ENCODE measurements at places on chromosomes 1 and 21.

- DNase-seq: no peak
Observed at GRCh38 chr1:231679109-231679508, 52.5 kb downstream of the DISC1 start.

GRCh38 chr1:13628711-13629110, 45.1 kb downstream of the PDPN start:
- no peak for DNase-seq

- no peak for DNase-seq
Observed at GRCh38 chr1:51285055-51285454, 45.3 kb downstream of the TTC39A start.

- DNase-seq: no peak
Observed at GRCh38 chr1:167705250-167705649, 16.5 kb upstream of the MPZL1 start.

GRCh38 chr1:213054733-213055591, 3.9 kb downstream of the RPS6KC1 start:
- no peak for DNase-seq

- DNase-seq: no peak
Observed at GRCh38 chr1:206463137-206463536, 7.1 kb upstream of the IKBKE start.

DNA sequence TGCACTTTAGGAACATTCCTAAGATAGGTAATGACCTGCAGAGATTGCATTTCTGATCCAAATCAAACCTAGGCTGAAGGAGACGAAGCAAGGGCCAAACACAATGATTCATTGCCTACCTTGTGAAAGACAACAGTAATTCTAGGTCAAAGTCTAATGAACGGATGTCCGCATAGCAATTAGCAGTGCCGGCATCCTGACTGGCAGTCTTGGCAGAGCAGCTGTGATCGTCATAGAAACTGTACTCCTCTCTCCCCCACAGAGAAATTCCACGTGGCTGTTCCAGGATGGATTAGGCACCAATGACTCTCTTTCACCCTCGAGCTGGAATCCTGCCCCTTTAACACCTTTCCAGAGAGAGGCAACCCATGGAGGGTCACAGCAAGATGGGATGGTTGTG, 28.9 kb upstream of the VAV3 start:
- DNase-seq: no peak

GRCh38 chr1:198364471-198364870, 176.0 kb downstream of the ATP6V1G3 start:
- DNase-seq: no peak

- DNase-seq: no peak
Observed at GRCh38 chr1:69252696-69253095, 315.0 kb upstream of the LRRC7 start.

DNA sequence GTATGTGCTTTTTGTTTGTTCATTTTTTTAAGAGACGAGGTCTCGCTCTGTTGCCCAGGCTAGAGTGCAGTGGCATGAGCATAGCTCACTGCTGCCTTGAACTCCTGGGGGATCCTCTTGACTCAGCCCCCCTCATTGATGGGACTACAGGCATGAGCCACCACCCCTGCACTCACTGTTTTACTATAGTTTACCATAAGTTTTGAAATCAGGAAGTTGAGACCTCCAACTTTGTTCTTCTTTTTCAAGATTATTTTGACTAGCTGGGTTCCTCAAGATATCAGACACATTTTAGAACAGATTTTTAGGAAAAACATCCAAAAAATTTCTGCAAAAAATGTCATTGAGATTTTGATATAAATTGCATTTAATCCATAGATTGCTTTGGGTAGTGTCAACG, 120.4 kb upstream of the FGGY start:
- no peak for DNase-seq

- DNase-seq: no peak
Observed at GRCh38 chr1:76857973-76858372, 9.3 kb upstream of the ST6GALNAC5 start.

DNA sequence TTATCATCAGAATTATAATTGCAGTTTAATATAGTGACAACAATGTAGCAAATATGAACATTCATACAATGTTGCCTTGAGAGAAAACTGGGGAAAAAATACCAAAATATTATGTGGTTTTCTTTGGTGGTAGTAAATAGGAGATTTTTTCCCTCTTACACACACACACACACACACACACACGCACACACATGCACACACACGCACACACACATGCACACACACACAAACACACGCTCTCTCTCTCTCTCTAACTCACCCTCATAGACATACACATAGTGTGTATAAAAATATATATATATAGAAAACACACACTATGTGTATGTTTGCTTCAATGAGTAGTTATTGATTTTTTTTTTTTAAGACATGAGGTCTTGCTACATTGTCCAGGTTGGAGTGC, 211.6 kb downstream of the HHAT start:
- no peak for DNase-seq

- DNase-seq: no peak
Observed at GRCh38 chr1:164233149-164233548, 325.8 kb upstream of the PBX1 start.

GRCh38 chr1:173663159-173663558, 6.5 kb downstream of the ANKRD45 start:
- DNase-seq: no peak

DNA sequence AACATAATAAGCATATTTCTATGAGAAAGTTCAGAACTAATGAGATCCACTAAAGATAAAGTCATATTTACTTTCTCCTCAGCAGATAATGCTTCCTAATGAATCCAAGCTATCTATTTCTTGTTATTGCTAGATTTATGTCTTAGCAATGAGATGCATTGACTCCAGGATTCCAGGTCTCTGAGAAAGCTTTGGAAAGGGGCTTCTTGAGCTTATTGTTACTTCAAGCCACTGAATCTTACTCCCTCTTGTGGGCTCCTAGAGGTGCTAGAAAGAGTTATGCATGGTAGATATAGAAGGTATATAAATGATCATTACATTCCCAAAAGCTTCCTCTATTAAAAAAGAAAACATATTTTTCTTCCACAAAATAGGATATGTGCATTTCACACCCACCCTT, 246.4 kb upstream of the ADAMTS5 start:
- DNase-seq: no peak

DNA sequence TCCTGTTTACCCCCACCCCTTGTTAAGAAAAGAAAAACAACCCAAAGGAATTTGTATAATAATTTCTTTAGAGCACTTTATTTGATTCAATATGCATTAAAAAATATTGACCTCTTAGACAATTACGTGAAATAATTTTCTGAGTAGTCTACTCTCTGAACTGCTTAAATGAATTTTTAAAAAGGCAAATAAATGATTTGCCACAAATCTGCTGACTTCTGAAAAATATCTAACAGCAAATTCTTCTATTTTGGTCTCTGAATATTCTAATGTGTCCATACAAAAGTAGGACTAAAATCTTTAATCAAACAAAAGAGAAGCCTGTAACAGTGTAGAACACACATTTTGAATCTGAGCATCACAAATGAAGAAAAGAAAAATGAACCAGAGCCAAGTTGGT, 115.1 kb downstream of the TRIM33 start:
- DNase-seq: no peak

DNA sequence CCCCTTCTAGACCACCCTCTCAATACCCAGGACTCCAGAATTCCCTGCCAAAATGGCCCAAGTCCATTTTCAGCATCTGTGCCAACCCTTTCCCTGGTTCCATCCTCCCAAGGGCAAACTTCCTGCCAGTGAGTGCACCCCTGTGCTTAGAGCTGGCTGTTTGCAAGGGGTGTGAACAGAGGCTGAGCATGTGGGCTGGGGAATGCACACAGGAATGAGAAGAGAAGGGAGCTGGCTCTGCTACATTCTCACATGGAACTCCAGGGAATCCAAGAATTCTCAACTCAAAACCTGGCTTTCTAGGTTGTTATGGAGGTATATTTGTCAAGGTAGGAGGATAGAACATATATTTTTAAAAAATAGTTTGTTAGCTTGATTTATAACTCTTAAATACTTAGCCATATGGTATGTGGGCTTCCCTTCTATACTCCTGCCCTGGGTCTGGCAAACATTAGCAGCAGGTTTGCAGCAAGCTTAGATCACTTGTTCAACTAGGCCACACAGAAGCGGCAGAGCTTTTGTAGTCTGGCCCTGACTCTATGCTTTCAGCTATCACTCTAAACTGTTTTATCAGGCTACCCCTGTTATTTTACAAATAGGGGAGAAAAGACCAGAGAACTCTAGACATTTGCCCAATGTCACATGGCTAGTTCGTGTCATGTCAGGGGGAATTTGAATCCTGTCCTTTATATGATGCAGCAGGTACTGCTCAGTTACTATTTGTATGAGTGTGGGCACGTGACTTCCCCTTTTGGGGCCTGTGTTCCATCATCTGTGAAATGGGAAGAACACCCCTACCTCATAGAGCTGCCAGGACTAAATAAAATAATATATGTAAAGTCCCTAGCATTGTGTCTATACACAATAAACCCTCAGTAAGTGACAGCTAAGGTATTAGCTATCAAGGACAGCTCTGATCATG, 8.1 kb upstream of the STMN1 start:
- no peak for DNase-seq

- DNase-seq: no peak
Observed at GRCh38 chr1:234108921-234109320, 204.4 kb downstream of the SLC35F3 start.

DNA sequence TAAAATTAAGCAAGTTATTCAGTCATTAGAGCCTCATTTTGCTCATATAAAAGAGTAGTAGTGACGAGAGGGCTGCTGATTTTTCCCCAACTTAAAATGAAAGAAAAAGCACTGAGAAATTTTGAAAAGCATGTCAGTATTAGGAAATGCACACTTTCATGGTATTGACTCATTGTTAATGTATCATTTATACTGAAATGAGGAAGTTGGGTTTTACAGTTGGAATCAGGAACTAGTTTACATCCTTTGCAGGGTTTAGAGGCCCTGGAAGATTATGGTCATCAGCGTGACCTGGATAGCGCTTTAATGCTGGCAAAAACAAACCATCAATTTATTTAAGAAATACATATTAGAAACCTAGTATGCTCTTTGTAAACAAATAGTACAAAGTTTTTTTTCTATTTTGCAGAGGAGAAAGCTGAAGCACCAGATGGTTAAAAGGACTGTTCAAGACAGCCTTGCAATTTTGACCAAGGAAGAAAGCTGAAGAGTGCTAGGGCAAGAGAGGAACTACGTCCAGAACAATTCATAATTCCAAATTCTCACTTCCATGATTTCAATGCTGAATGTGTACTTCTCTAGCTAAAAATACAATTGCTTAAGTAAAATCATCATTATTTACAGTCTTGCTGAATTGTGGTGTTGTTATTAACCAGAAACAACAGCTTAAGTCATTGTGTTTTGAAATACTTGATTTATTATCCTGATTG, 94.8 kb upstream of the SGIP1 start:
- DNase-seq: no peak

GRCh38 chr1:223417444-223417843, 24.2 kb downstream of the CCDC185 start:
- no peak for DNase-seq

GRCh38 chr1:96365076-96365475, 356.5 kb upstream of the PTBP2 start:
- DNase-seq: no peak

- DNase-seq: no peak
Observed at GRCh38 chr1:89556726-89557444, 32.3 kb downstream of the LRRC8B start.

GRCh38 chr1:53135735-53136114, 6.7 kb downstream of the SLC1A7 start:
- no peak for DNase-seq

DNA sequence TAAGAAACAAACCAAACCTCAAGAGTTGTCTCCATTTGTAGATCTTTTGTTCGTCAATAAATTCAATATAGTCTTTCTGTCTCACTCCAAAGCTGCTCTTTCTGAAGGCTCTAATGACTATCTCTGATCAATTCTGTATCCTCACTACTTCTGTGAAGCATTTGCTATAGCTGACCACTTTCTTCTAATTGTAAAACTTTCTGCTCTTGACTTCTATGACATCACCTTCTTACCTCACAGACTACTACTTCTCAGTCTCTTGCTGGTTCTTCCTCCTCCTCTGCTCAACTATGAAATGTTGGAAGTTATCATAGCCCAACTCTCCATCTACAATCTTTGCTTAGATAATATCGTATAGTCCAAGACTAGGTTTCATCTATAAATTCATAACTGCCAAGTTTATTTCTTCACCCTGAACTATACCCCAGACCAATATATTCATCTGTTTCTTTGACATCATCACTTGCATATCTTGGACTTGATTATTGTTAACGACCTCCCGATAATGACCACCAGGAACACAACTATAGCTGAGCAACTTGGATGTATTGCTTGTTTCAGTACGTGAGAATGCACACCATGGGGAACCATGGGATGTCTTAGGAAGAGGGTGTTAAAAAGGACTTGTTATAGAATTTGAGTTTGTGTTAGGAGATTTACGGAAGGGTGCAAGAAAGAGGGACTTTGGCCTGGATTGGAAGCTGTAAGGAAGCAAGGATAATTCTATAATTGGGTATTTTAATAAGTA, 2.0 kb upstream of the CDC7 start:
- DNase-seq: no peak

GRCh38 chr21:44512496-44513388, 27.3 kb downstream of the KRTAP10-1 start:
- no peak for DNase-seq

- DNase-seq: no peak
Observed at GRCh38 chr1:4375812-4376211, 278.6 kb upstream of the AJAP1 start.

GRCh38 chr1:116921301-116921885, 11.7 kb downstream of the PTGFRN start:
- no peak for DNase-seq

DNA sequence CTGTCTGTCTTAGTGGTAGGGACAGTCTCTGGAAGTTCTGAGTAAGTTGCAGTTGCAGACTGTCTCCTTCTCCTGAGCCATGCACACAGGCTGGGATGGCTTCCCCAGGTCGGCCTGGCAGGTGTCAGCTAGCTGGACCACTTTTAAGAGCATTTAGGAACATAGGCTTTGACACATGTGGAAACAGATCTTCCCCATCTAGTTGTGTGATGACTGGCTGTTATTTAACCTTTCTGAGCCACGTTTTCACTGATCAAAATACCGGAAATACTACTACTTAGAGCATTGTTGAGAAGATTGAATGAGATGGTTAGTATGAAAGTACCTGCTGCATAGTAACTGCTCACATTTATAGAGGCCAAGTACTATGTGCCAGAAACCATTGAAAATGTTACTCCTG, 6.2 kb upstream of the MAPKAPK2 start:
- no peak for DNase-seq

- no peak for DNase-seq
Observed at GRCh38 chr1:63063367-63063766, 259.0 kb upstream of the FOXD3 start.

DNA sequence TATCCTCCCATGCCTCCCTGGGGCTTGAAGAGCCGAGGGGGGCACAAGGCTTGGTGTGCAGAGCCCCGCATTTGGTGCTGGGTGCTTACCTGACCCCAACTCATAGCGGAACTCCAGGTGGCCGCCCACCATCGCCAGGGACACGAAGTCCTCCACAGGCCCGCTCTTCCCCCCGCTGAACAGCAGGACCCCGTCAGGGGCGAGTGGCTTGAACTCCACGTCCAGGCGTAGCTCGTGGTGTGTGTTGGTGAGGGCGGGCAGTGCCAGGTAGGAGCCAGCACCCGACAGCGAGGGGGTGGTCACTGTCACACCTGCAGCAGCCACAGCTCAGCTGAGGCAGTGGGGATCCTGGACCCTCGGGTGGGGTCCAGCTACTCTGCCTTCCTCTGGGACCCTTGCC, 17.2 kb downstream of the LDLRAD2 start:
- no peak for DNase-seq

All from stimulated activated CD4-positive, alpha-beta T cell treated with anti-CD3 and anti-CD28 coated beads, Interleukin-1b, Interleukin-23, amount 100 ng/mL, for 4 hours (primary cell).